Aorta (tissue), 5 donors: ENCODE measurements at places on chromosomes 3 and 15. TPM values are rescaled to one million over a fixed set of nuclear protein-coding genes. Genes with fewer than 3 reads are reported as not detected.
A peak's percentile ranks its signal among the peaks of the same experiment; 100 is the strongest.

DNA sequence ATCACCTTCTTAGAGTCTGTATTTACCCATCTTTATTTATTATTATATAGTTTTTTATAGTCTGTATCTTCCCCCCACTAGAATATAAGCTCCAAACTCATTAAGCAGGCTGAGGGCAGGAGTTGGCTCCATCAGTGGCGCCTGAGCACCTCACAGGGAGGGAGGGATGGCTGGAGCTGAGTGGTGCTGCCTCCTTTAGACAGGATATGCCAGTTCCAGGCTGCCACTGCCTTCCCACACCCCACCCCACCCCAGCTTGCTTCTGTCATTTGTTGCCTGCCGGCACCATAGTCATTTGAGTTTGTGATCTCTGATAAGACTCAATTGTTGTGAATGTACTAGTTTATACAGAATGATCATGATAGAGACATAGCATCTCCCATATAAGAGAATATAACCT, 85.5 kb downstream of the KLHL25 start:
- H3K27me3 ChIP-seq: no peaks in the 10 kb centered on the region
- peaks cover 17% of the 10 kb centered on the region for H3K4me1 ChIP-seq
- no peak for DNase-seq
- H3K4me3 ChIP-seq: no peak overlapping the region

DNA sequence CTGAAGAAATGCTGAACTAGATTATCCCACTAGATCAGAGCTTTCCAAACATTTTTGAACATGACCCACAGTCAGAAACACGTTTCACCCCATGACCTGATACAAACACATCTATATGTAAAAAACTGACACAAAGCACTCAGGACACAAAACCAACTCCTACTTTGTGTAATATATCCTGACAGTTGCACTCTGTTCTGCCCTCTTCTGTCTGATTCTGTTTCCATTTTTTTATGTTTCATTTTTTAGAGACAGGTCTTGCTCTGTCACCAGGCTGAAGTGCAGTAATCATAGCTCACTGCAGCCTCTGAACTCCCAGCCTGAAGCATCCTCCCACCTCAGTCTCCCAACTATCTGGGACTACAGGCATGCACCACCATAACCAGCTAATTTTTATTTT, 15.8 kb upstream of the RFTN1 start:
- no peak overlapping the region for H3K27ac ChIP-seq
- H3K36me3 ChIP-seq: no peaks in the 10 kb centered on the region
- DNase-seq: no peak
- no peaks in the 10 kb centered on the region for H3K27me3 ChIP-seq
- no peak overlapping the region for H3K4me3 ChIP-seq
- H3K4me1 ChIP-seq: no peaks in the 10 kb centered on the region

- H3K36me3 ChIP-seq: no peaks in the 10 kb centered on the region
- no peak for DNase-seq
- H3K4me1 ChIP-seq: no peaks in the 10 kb centered on the region
- H3K4me3 ChIP-seq: no peak overlapping the region
- H3K27me3 ChIP-seq: no peaks in the 10 kb centered on the region
Observed at GRCh38 chr3:160748231-160748630, 7.8 kb upstream of the PPM1L start.

DNA sequence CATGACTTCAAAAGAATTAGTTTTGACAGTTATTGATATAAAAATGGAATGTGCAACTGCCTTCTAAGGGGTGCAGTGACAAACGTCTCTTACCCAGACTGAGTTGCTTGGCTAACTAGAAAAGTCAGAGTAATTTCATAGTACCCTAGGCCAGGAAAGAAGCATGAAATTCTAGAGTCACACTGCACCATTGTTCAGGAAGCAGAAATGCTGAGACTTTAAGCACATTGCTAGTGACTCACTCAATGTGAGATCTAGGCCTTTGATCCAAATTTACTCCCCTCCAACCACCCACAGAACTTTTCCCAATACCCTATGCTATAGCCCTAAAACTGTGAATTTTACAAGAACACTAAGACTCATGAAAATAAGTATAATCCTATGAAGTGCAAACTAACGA, 110.8 kb downstream of the DUT start:
- H3K36me3 ChIP-seq: peaks cover 6% of the 10 kb centered on the region
- peaks cover 3% of the 10 kb centered on the region for H3K4me1 ChIP-seq
- no peaks in the 10 kb centered on the region for H3K27me3 ChIP-seq
- no peak overlapping the region for H3K4me3 ChIP-seq

- no peaks in the 10 kb centered on the region for H3K4me1 ChIP-seq
- no peaks in the 10 kb centered on the region for H3K36me3 ChIP-seq
- DNase-seq: no peak
- peak overlapping the region; percentile 75 for H3K4me3 ChIP-seq
- H3K27me3 ChIP-seq: no peaks in the 10 kb centered on the region
- peak overlapping the region; percentile 46 for H3K27ac ChIP-seq
Observed at GRCh38 chr3:53255423-53255774, 423 bp downstream of the TKT start.

GRCh38 chr15:70321172-70321819, 223.6 kb upstream of the TLE3 start:
- H3K27ac ChIP-seq: no peak overlapping the region
- H3K4me3 ChIP-seq: no peak overlapping the region
- H3K27me3 ChIP-seq: no peaks in the 10 kb centered on the region
- H3K4me1 ChIP-seq: no peaks in the 10 kb centered on the region
- DNase-seq: no peak
- no peaks in the 10 kb centered on the region for H3K36me3 ChIP-seq

GRCh38 chr15:65069179-65069578, 1.4 kb upstream of the RASL12 start:
- peaks cover 4% of the 10 kb centered on the region for H3K4me1 ChIP-seq
- H3K27ac ChIP-seq: peak overlapping the region; percentile 100
- no peak overlapping the region for H3K4me3 ChIP-seq
- no peak for DNase-seq
- no peaks in the 10 kb centered on the region for H3K27me3 ChIP-seq
- no peaks in the 10 kb centered on the region for H3K36me3 ChIP-seq

GRCh38 chr3:42652251-42652610, 1.3 kb upstream of the ZBTB47 start:
- DNase-seq: no peak
- H3K27ac ChIP-seq: peak overlapping the region; percentile 14
- no peaks in the 10 kb centered on the region for H3K4me1 ChIP-seq
- no peaks in the 10 kb centered on the region for H3K36me3 ChIP-seq
- H3K4me3 ChIP-seq: no peak overlapping the region

GRCh38 chr3:3503411-3503810, 295.8 kb upstream of the LRRN1 start:
- H3K4me3 ChIP-seq: no peak overlapping the region
- H3K27me3 ChIP-seq: no peaks in the 10 kb centered on the region
- DNase-seq: no peak
- H3K4me1 ChIP-seq: no peaks in the 10 kb centered on the region
- H3K36me3 ChIP-seq: no peaks in the 10 kb centered on the region

DNA sequence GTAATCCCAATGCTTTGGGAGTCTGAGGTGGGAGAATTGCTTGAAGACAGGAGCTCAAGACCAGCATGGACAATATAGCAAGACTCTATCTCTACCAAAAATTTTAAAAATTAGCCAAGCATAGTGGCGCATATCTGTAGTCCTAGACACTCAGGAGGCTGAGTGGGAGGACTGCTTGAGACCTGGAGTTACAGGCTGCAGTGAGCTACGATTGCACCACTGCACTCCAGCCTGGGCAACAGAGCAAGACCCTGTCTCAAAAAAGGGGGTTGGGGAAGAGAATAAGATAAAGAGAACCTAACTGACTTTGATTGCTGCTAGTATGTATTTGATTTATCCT, 755 bp downstream of the CD200R1 start:
- H3K36me3 ChIP-seq: no peaks in the 10 kb centered on the region
- no peak overlapping the region for H3K4me3 ChIP-seq
- no peak overlapping the region for H3K27ac ChIP-seq
- no peak for DNase-seq
- no peaks in the 10 kb centered on the region for H3K4me1 ChIP-seq

GRCh38 chr15:89138999-89139612, 50.9 kb downstream of the ABHD2 start:
- no peak overlapping the region for H3K4me3 ChIP-seq
- H3K27ac ChIP-seq: peak overlapping the region; percentile 61
- H3K36me3 ChIP-seq: no peaks in the 10 kb centered on the region
- H3K4me1 ChIP-seq: peaks cover 7% of the 10 kb centered on the region
- DNase-seq: no peak

DNA sequence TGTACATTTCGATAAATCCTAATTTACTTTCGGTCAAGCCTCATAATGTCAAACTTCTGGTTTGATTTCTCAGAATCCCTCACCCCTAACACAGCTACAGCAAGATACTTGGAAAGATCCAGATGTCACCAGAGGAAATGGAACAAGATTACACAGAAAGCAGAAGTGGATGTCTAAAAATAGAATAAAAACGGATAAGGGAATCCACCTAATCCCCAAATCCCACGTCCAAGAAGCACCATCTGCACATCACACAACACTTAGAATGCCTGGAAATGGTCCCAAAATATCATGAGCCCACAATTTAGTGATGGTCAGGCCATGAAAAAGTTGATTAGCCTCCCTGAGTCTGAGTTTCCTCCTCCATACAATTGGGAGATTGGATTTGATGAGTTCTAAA, 61.7 kb downstream of the AGTR1 start:
- H3K27me3 ChIP-seq: no peaks in the 10 kb centered on the region
- H3K4me1 ChIP-seq: no peaks in the 10 kb centered on the region
- DNase-seq: no peak

DNA sequence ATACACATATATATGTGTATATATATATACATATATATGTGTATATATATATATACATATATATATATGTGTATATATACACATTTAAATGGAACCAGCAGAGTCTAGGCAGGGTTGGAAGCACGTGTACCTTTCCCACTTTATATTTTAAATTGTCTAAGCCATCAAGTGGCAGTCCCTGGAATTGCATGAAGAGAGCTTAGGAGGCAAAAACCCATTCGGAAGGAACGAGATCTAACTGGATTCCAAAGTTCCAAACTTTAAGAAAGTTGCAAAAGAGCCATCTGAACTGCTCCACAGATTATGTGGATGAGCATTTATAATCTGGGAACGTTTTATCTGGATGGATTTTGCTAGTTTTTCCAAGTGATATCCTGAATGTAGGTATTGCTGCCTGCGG, 186.5 kb downstream of the FOXP1 start:
- no peak overlapping the region for H3K27ac ChIP-seq
- DNase-seq: no peak
- H3K4me1 ChIP-seq: peaks cover 3% of the 10 kb centered on the region
- no peaks in the 10 kb centered on the region for H3K36me3 ChIP-seq
- H3K27me3 ChIP-seq: no peaks in the 10 kb centered on the region

DNA sequence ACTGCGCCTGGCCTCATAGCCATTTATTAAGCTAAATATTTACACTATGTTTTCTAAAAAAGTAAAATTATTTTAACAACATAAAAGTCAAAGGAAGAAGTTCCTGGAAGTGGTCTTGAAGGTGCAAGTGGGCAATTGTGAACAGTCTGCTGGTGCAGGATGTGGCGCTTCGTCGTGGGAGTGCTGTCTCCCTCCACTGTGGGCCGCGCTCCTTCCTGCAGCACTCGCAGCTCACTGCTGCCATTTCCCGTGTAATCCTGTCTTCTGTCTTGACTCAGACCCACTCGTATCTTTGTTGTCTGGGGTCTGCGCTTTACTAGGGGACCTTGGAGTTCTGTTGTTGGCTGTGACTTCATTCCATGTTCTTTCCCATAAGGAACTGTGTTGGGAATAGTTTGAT, 56.3 kb downstream of the APBA2 start:
- H3K4me3 ChIP-seq: no peak overlapping the region
- H3K4me1 ChIP-seq: no peaks in the 10 kb centered on the region
- H3K27me3 ChIP-seq: no peaks in the 10 kb centered on the region
- no peak overlapping the region for H3K27ac ChIP-seq
- peak; percentile 12 for DNase-seq

GRCh38 chr3:50581459-50581842, 12.1 kb downstream of the HEMK1 start:
- no peaks in the 10 kb centered on the region for H3K36me3 ChIP-seq
- no peak overlapping the region for H3K27ac ChIP-seq
- no peaks in the 10 kb centered on the region for H3K27me3 ChIP-seq
- no peak overlapping the region for H3K4me3 ChIP-seq
- no peaks in the 10 kb centered on the region for H3K4me1 ChIP-seq

- no peak overlapping the region for H3K27ac ChIP-seq
- no peaks in the 10 kb centered on the region for H3K4me1 ChIP-seq
- H3K36me3 ChIP-seq: no peaks in the 10 kb centered on the region
- H3K27me3 ChIP-seq: no peaks in the 10 kb centered on the region
- no peak for DNase-seq
Observed at GRCh38 chr3:111545349-111545748, 3.4 kb downstream of the CD96 start.

DNA sequence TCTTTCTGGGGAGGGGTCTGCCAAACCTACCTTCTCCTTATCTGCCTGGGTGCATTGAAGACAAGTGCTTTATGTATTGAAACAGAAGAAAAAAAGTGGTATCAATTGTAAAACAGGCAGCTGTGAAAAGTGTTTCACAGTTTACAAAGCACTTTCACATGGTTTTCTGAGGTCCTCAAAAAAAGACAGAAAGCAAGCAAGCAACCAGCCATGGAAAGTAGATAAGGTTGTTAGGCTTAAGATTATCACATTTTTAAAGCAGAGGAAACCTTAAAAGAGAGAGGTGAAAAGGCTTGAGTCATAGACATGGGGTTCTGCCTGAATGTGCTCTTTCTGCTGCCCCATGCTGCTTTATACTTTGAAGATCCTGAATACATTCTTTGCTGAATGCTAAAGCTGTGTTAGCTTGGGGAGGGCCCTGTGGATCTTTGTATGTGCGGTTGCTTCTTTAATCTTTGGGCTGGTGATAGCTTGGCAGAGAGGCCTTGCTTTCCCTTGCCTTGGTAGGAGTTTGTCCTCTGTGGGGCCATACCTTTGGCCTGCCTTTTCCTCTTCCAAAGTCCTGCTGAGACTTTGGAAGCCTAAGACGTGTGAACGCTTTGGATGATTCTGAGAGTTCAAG, 2.6 kb downstream of the SMAD3 start:
- H3K4me3 ChIP-seq: peak overlapping the region; percentile 69
- H3K4me1 ChIP-seq: peaks cover 13% of the 10 kb centered on the region
- H3K27me3 ChIP-seq: no peaks in the 10 kb centered on the region
- no peaks in the 10 kb centered on the region for H3K36me3 ChIP-seq

XIRP1 gene
- total RNA-seq: 0.19 TPM

CEMIP gene
- total RNA-seq: 12.1 TPM

ABCF3 gene
- 57.1 TPM for total RNA-seq

SPCS1 gene
- total RNA-seq: 57.2 TPM

SNX22 gene
- total RNA-seq: 0.39 TPM

PATL2 gene
- total RNA-seq: 1.3 TPM

C3orf20 gene
- 0.30 TPM for total RNA-seq
